Cardiac fibroblast (primary cell): ENCODE measurements at places on chromosomes 2 and 18.

DNA sequence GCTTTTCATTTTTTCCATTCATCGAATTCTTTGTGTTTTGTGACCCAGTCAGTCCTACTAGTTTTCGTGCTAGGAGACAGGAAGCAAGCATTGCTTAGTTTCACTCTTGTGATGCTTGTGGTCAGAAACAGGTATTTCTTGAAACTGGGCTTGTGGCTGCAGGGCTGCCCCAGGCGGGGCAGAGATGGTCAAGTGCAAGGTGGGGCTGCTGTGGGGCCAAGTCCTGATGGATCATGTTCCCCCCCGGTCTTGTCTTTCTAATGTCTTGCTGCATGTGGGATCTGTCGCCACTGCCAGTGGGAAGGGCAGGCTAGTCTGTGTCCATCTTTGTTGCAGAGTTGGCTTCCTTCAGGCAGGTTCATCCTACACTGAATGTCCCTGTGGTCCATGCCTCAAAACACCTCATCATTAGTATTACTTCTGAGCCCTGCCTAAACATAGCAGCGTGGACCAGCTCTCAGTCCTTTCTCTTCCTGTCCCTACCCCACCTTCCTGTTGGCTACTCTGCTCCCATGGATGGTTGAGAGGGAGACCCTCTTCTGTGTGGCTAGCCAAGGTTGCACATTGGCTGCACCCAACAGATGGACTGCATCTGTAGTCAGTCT lies 38.7 kb downstream of the INPP4A start:
- no peak for DNase-seq

DNA sequence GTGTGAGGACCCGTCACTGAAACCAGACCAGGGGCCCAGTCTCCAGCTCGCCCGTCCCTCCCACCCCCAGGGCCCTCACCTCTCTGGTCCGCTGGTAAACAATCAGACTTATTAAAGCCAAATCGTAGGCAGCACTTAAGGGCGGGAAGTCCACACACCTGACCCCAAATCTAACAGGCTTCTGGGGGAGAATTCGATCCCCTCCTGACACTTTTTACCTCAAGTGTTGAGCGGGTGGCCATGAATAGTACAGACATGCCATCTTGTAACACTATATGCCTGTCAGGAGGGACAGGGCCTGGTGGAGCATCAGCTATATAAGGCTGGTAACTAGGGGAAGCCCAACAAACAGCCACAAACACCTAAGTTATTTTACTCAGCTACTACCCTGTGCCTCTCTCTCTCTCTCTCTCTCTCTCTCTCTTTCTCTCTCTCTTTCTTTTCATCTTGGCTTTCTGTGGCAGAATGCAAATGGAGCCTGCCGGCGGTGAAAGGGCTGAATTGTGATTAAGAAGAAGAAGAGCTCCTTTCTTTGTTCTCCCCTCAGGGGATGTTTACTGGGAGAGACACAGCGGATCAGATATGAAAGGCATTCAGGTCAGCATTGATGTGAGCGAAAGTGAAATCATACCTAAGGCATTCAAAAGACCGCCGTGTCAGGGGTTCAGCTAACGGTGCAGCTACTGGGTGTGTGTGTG lies 9.5 kb downstream of the ZEB2 start:
- peak; percentile 87 for DNase-seq

DNA sequence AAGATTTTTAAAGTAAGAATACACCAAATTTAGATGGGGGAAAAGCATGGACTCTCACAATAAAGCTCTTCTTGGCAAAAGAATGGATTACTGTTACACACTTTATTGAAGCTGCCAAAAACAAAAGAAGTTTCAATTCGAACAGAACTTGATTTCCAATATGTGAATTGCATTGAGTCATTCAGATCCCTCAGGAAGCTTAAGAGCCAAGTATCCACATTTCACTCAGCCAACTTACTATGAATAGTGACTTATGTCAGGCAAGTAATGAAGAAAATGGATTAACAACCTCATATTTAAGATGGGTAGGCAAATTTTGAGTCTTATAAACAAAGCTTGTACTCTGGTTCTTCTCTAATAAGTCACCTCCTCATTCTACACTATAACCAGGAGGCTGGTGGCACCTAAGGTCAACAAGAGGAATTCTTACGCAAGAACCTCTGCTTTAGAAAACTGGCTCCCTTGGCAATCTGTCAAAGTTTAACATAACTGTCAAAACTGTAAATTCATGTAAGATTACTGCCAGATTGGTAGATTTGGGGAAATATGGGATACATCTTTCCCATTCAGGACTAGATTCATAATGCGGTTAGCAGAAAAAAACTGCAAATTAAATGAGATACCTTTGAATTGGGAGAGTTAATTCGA lies 6.0 kb downstream of the HADHA start:
- DNase-seq: peak; percentile 57

GRCh38 chr18:68083131-68083530 lies 566.6 kb upstream of the DSEL start:
- DNase-seq: peak; percentile 66

GRCh38 chr2:41061356-41061755 lies 609.5 kb upstream of the SLC8A1 start:
- DNase-seq: no peak

DNA sequence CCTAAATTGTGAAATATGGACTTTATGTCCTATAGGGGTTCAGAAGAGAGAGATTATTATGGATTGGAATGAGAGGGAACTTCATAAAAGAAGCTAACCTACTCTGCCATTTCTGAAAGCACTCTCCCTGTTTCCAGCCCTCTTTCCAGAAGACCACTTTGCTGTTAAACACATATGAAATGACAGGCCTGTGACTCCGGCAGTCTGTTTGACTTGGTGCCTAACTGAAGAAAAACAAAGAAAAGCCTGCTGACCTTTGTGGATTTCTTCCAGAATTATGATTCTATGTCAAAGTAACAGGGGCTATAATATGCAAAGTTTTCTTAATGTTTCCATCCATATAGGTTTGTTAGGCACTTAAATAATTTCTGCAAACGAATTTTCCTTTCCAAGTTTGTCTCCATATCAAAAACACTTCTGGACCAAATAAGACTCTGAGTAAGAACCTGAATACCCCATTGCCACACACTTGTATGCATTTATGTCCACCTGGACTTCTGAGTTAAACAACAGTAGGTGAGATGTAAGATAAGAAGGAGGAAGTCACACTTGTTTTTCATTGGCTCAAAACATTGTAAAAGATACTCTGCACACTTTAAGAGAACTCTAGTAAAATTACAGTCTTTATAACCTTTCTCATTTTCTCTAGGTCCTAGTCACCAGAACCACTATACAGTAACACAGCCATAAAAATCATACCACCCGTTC lies 111.7 kb downstream of the PIEZO2 start:
- DNase-seq: no peak

DNA sequence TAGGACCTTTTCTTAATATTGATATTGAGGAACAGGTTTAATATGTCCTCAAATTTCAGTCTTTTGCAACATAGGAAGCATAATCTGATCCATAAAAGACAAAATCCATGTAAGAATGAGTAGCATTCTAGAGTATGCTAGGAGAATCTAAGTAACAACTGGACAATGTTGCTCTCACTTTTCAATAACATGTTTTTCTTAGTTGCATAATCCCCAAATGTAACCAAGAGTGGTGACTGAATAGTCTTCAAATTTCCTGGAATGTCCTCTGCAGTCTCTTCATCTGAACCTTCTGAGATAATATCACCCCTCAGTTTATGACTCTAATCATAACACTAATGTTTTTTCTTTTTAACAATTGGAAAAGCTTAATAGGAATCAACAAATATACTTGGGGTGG lies 110.0 kb upstream of the ZEB2 start:
- peak; percentile 30 for DNase-seq

DNA sequence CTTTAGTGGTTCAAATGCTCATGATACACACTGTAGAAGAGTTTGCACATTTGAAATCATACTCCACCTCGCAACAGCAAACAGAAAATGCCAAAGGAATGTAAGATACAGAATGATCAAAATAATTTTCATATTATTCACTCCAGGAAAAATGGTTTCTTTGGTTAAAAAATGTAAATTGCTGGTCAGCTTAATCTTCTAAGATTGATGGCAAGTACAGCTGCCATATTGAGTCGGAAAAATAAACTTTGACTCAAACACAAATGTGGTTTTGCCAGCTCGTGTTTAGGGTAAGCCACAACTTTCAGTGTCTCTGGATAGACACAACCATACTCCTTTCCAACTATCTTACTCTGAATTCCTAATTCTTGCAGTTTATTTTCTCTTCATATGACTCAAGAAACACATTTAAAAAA lies 154.9 kb upstream of the SMIM21 start:
- DNase-seq: no peak

- no peak for DNase-seq
Observed at GRCh38 chr18:68694316-68694715, 20.6 kb downstream of the TMX3 start.

- peak; percentile 78 for DNase-seq
Observed at GRCh38 chr2:54771166-54771885, 47.9 kb downstream of the EML6 start.

DNA sequence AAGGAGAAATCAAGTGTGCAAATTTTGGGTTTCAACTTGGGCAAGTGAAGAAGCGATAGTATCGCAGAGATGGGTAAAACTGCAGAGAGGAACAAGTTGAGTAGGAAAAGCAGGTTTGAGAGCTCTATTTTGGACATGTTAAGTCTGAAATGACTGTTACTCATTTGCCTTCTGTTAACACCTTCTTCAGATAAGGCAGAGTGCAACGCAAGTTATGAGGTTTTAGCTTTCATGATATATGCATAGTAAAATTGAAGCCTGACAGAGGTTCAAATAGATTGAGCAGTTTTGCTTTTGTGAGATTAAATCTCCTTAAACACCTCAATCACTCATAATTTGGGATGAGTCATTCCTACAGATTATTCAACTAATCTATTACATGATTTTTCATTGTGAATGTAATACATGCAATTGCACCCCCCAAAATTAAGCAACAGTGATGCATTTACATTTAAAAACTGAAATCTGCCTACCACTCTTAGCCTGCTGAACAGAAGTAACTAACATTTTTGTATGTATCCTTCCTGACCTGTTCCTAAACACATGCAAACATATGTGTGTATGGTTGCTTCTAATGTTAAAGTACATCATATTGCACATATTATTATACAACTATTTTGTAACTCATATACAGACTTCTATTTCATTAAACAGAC lies 575.4 kb downstream of the ARHGAP15 start:
- DNase-seq: no peak

DNA sequence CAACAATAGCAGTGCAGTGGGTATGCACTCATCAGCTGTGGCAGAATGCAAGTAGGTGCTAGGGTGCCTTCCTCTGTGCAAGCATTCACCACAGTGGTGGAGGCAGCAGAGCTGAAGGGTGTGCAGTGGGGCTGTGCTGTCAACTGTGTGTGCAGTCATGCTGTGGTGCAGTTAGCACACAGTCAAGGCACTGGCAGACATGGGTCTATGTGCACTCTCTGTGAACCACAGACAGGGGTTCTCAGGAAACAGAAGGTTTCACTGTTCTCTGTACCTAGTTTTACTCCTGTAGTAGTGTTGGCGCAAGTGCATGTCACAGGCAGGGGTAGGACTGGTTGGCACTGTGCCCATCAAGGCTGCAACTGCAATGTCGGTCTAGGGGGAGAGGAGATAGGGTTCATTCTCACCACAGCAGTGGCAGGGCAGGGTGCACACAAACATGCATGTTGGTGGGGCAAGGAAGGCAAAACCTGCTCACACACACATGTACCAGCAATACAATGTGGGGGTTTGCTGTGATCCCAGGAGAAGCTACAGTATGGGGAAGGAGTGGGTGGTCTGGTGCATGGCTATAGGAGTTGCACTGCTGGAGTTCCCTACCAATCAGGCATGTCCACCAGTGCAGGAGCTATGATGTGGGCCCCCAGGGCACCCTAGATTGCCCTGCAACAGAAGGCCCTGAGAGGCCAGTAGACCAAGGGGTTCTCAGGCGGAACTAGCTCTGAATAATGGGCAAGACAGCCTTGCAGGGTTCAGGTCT lies 242.7 kb upstream of the DDX18 start:
- DNase-seq: no peak

DNA sequence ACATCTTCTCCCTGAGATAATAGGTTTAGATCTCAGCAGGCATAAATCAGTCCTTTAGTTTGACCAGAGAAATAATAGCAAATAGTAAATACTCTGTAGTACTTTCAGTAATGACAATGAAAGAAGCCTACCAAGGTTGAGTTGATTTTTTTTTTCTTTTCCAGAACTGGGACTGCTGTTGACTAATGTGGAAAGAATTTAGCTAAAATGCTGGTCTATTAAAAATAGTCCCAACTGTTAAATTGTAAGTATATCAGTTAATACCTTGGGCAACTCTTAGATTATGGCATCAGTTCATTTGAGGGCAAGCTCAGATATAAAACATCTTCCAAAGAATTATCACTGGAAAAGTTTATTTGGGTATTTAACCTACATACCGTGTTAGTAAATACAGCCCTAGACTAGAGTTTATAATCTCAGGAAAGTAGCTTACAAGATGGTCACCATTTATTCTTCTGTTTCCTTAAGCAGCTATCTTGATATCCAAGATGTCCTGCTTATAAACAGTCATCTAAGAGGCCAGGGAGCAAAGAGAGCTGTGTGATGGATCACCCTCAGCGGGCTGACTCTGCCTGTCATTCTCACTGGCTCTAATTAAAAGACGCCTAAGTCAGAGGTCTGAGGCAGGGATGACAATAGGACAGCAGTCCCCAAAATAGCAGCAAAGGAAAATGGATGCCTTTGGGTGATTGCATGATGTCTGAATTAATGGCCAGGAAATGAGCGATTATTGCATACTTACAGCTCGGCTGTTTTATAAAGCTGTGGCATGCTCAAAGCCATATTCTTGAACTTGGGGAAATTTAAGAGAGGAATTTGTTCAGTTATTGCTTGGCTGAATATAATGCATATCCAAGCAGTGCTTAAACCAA lies 121.3 kb downstream of the MTX2 start:
- DNase-seq: no peak

GRCh38 chr2:118991554-118991953 lies 49.6 kb downstream of the MARCO start:
- DNase-seq: no peak

GRCh38 chr2:68835621-68836020 lies 35.6 kb downstream of the BMP10 start:
- DNase-seq: no peak
